Thymus (tissue), 14 donors: ENCODE measurements at places on chromosomes 13 and 19. TPM values are rescaled to one million over a fixed set of nuclear protein-coding genes. Genes with fewer than 3 reads are reported as not detected.

GRCh38 chr13:28819046-28819730 is 951 bp upstream of the MTUS2 start:
- DNase-seq, result no peak

- DNase-seq, result no peak
Measured at GRCh38 chr19:43525836-43526771, 897 bp downstream of the ETHE1 start.

GRCh38 chr13:113545931-113546516 is 38.5 kb upstream of the TFDP1 start:
- no peak for DNase-seq

DNA sequence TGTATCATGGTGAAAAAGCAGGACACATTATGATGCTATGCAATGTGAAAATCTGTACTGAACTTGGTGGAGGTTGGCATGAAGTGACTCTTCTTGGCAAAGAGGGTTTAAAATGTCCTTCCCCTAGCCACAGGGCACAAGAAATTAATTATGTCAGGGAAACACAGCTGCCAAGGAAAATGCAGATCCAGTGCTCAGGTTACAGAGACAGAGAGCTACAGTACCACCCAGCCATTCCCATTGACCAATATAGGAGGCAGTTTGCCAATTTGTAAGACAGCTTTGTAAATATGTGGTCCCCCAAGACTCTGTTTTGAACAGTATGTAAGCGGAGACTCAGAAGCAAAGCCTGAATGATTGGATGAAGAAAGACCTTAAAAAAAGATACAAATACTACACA is 69.4 kb upstream of the KLF12 start:
- no peak for DNase-seq

DNA sequence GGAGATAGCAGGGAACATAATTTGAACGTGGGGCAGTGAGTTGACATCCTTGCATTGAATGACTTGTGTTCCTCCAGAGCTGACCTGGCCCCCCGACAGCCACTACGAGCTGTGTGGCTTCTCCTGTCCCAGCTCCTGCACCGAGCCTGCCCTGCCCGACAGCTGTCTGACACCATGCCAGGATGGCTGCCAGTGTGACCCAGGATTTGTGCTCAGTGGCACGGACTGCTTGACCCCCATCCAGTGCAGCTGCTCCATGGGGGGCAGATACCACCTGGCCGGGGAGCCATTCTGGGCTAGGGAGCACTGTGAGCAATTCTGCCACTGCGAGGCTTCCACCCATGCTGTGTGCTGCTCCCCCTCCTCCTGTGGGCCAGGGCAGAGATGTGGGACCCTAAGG is 29.2 kb upstream of the FXYD3 start:
- no peak for DNase-seq

GRCh38 chr19:33629826-33630375 is 8.1 kb downstream of the CHST8 start:
- DNase-seq, result no peak

DNA sequence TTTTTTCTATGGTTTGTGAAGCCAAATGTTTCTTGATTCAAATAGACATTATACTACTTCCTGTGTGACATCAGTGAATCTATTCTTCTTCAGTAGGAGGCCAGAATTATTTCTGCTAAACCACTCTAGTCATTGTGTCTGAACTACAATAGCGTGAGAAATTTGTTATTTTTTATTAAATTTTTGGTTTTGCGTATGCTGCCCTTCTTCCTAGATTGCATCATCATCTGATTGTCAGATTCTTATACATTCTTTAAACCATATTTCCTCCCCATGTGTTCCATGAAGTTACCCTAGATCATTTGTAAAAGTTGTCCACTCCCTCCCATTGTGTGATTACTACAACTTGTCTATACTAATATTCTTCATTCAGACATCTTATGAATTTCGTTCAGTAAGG is 187.8 kb upstream of the SPRY2 start:
- DNase-seq, result no peak

DNA sequence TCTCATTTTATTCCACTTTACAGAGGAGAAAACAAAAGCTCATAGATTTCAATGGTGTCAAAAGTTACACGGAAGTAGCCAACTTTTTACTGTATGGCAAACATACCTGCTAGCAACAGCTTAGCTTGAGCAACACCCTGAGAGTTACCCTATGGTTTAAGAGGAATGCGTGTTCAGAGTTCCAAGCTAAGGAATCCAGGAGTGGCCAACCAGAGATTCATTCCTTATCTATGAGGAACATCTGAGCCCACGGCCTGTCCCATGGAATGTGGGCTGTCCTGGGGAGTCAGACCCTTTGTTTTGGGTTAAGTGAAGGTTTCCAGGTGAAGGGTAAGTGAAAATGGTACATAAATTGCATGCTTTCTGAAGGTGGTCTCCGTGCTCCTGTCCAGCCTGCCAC is 67.5 kb downstream of the STARD13 start:
- DNase-seq, result no peak

- no peak for DNase-seq
Measured at GRCh38 chr13:45817833-45818232, 33.7 kb downstream of the SIAH3 start.

GRCh38 chr13:27556109-27556508 is 64.2 kb downstream of the LNX2 start:
- no peak for DNase-seq

- no peak for DNase-seq
Measured at GRCh38 chr13:31725841-31726240, 13.5 kb upstream of the RXFP2 start.

- DNase-seq, result no peak
Measured at GRCh38 chr19:15436826-15437110, 13.0 kb downstream of the WIZ start.

GRCh38 chr19:5933391-5934068 is 19.5 kb downstream of the CAPS start:
- no peak for DNase-seq

- no peak for DNase-seq
Measured at GRCh38 chr13:86510792-86511191, 711.6 kb upstream of the SLITRK6 start.

DNA sequence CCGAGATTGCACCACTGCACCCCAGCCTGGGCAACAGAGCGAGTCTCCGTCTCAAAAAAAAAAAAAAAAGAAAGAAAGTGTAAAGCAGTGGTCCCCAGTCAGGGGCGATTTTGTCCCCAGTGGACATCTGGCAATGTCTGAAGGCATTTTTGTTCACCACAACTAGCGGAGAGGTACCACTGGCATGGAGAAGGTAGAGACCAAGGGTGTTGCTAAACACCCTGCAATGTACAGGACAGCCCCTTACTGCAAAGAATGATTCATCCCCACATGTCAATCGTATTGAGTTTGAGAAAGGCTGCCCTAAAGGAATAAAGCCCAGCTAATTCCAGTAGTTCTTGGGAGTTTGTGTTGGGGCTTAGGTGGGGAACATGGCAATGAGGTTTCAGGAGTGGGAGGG is 38.7 kb downstream of the CYP4F2 start:
- no peak for DNase-seq

- DNase-seq, result no peak
Measured at GRCh38 chr19:38538793-38539528, 78.8 kb downstream of the MAP4K1 start.

The INSL3 gene
- 0.33 TPM for total RNA-seq

The RUBCNL gene
- 17.1 TPM for total RNA-seq
